ENCODE measurements at places on chromosomes 2 and 18. TPM values are rescaled to one million over a fixed set of nuclear protein-coding genes. Genes with fewer than 3 reads are reported as not detected.
A peak's percentile ranks its signal among the peaks of the same experiment; 100 is the strongest.

DNA sequence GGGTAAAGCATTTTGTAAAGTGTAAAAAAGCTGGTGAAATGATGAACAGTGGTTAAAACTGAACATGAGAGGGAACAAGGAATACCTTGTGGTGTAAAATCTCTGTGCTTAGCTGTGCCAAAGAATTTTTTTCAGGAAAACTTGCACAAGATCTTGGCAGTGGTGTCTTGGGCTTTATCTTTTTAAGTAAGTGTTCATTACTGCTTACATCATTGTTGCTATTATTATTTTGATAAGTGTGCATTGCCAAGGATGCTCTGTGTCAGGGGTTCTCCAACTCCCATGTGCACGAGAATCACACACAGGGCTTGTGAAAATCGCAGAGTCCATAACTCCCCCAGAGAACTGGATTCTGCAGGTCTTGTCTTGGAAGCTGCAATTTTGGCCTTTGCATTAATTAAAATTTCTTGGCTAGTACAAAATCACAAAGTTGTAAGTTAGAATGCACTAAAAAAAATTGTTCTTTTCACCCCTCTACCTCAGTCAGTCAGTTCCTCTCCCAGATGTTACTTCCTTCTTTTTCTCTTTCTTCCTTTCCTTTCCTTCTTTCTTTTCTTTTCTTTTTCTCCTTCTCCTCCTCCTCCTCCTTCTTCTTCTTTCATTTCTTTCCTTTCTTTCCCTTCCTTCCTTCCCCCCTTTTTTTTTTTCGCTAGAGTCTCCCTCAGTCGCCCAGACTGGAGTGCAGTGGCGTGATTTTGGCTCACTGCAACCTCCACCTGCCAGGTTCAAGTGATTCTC lies 37.8 kb downstream of the GATA6 start:
- H3K27ac ChIP-seq = no peak overlapping the region
- no peaks in the 10 kb centered on the region for H3K4me1 ChIP-seq
- H3K36me3 ChIP-seq = peaks cover 5% of the 10 kb centered on the region
- H3K4me3 ChIP-seq = no peak overlapping the region

The FBXO48 gene
- total RNA-seq = 0.63 TPM

- no peak overlapping the region for H3K4me3 ChIP-seq
- no peak for DNase-seq
- peaks cover 5% of the 10 kb centered on the region for H3K36me3 ChIP-seq
- no peaks in the 10 kb centered on the region for H3K27me3 ChIP-seq
- H3K4me1 ChIP-seq = peaks cover 28% of the 10 kb centered on the region
Measured at GRCh38 chr2:145157741-145158591, 638.0 kb upstream of the ZEB2 start.

The GKN2 gene
- not detected for total RNA-seq

DNA sequence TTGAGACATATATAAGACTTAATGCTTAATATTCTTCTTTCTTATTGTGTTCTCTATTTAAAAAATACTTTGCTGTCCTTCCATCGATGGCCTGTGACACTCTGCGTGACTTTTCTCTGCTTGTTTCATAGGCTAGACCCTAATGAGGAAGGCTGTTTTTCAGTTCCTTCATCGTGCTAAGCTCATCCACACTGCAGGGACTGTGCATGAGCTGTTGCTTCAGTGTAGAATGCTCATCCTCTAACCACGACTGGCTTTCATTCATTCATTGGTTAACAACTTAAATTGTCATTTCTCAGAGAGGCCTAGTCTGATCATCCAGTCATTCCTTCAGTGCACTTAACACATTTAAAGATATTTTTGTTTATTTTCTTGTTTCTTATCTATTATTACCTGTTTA lies 134.4 kb downstream of the CCDC85A start:
- no peak overlapping the region for H3K27ac ChIP-seq
- H3K4me3 ChIP-seq = no peak overlapping the region
- H3K36me3 ChIP-seq = no peaks in the 10 kb centered on the region
- peaks cover 4% of the 10 kb centered on the region for H3K27me3 ChIP-seq
- DNase-seq = no peak

DNA sequence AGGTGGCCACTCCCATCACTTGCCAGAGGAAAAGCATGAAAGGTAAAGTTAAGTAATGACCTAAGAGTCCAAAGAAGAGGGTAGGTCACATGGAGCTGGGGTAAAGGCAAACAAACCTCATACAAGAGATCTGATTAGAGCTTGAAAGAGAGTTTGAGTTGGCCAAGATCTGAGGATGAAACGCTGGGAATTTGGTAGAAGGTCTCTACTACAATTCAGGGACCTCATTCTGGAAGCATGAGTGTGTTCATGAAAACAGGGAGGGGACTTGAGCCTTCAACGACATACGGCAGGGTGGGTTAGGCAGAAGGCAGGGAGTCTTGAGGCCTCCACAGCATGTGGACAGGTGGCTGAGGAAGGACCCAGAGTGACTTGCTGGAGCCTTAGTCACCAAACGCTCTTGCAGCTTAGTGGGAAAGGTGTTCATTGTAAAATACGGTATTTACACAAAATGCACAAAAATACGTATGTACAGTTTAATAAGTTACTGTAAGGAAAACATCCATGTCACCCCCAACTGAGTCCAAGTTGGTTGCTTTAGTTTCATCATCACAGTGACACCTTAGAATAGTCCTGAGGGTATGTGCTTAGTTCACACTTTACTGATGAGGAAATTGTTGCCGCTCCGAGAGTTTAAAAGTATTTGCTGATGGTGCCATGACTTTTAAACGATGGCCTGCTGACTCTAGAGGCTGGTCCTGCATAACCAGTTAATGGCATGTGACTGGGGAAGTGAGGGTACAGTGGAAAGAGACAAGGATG lies 5.0 kb upstream of the FARP2 start:
- H3K4me3 ChIP-seq = no peak overlapping the region
- peaks cover 32% of the 10 kb centered on the region for H3K36me3 ChIP-seq
- peaks cover 41% of the 10 kb centered on the region for H3K4me1 ChIP-seq
- peak overlapping the region; percentile 86 for H3K27ac ChIP-seq

- no peaks in the 10 kb centered on the region for H3K27me3 ChIP-seq
- no peak for DNase-seq
- H3K4me3 ChIP-seq = no peak overlapping the region
- H3K4me1 ChIP-seq = peaks cover 5% of the 10 kb centered on the region
Measured at GRCh38 chr2:202944408-202944807, 32.3 kb downstream of the CARF start.

The PSMA8 gene
- not detected for total RNA-seq

- H3K27ac ChIP-seq = no peak overlapping the region
- H3K4me3 ChIP-seq = no peak overlapping the region
- no peaks in the 10 kb centered on the region for H3K36me3 ChIP-seq
- H3K4me1 ChIP-seq = peaks cover 10% of the 10 kb centered on the region
Measured at GRCh38 chr2:237060534-237061312, 25.0 kb upstream of the COPS8 start.

DNA sequence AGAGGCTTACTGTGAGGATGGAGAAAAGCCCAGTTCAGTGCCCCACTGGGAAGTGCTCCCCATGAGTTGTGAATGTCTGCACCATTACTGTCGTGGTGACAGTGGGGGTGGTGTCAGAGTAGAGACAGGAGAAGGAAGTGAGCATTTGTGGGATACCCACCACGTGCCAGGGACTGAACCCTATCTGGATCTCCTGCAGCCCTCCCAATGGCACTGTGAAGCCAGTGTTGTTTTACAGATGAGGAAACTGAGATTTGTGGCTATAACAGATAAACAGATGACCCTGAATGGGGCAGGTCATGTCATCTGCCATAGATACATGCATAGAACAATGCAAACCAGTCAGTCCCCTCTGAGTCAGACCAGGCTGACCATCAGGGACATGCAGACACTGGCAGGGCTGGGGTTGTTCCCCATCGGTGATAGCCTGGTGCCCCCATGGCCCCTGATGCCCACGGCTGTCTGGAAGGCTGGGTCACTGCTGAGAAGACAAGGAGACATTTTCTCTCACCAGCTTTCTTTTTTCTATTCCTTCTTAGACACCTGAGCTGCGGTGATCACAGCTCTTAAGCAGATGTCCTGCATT lies 60.8 kb downstream of the EMILIN2 start:
- H3K27ac ChIP-seq = peak overlapping the region; percentile 32
- H3K4me1 ChIP-seq = peaks cover 7% of the 10 kb centered on the region
- DNase-seq = no peak
